ENCODE measurements at places on chromosomes 7 and 10. TPM values are rescaled to one million over a fixed set of nuclear protein-coding genes. Genes with fewer than 3 reads are reported as not detected.

GRCh38 chr7:129865093-129865924, 87.5 kb downstream of the UBE2H start:
- DNase-seq, result no peak

NKX2-3 gene
- total RNA-seq, result not detected

ETV1 gene
- 15.2 TPM for total RNA-seq

ITGB8 gene
- total RNA-seq, result 13.9 TPM

CACNA2D1 gene
- total RNA-seq, result 18.8 TPM

DNA sequence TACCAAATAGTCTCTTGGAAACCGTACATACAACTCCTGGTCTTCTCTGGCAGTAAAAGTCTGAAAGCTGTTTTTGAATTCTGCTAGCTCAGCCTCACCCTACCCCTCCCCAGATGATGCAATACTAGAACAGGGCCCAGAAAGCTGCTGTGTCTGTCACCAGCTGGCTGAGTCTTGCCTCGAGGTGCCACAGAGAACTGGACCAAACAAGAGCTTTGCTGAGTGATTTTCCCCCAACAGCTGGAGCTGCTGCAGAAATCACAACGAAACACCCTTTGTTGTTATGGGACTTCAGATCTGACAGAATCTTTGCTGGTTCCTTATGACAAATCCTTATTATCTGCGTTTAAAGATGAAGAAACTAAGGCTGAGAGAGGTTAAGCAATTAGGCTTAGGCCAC, 134.1 kb downstream of the SPAG6 start:
- DNase-seq, result no peak

ANKRD7 gene
- total RNA-seq, result not detected

PRSS1 gene
- total RNA-seq, result not detected

DNA sequence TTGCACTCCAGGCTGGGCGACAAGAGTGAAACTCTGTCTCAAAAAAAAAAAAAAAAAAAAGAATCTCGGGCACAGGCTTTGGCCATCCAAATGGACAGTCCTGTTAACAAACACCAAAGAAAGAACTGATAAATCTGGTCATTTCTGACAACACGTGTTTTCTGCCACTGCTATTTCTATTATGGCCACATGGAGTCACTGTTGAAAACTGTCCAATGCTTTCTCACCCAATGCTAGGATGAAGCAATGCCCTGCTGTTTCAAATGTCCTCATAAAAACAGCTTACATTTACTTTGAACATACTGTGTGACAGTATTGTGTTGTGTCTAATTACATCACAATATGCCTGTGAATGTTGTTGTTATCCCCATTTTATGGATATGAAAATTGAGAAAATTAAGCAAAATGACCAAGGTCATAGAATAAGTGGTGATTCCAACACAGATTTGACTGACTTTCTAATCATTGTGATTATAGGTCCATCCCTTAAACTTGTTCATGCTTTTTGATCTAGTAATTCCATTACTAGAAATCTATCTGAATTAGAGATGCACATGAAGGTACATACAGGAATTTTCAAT, 19.9 kb upstream of the MAP3K8 start:
- DNase-seq, result no peak

DNA sequence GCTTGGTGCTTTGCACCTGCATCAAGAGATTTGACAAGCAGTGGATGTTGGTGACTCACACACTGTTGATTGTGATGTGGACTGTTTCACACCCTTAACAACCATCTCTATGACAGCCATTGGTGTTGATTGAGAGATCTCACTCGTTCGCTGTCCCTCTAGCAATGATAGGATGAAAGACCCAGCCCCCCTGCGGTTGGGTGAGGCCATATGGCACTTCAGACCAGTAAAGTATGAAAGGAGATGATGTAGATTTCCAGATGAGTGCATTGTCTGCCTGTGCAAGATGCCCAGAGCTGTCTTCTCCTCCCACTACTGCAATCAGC, 138.7 kb upstream of the PRR15 start:
- DNase-seq, result no peak

DNA sequence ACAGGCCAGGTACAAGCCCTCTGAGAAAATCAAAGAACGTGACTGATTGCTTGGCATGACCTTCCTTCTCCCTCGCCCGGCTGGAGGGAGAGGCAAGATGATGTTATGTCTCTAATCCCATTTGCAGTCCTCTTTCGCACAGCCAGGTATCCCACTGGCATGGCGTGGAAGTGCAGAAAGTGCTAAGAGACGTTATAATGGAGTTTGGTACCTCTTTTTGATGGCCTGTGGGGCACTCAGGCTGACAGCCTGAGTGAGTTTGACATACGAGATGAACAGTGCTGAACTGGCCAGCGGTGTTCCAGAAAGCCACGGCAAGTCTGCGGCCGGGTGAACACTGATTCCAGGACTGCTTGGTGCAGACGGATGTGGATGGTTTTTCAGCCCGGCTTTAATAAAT, 241.6 kb downstream of the RAB11FIP2 start:
- DNase-seq, result no peak

- no peak for DNase-seq
These were observed 1.5 kb downstream of the KCP start for GRCh38 chr7:128908750-128909624.

DIP2C gene
- 13.5 TPM for total RNA-seq

GRCh38 chr7:127812540-127812939, 160.5 kb downstream of the SND1 start:
- DNase-seq, result no peak

DNA sequence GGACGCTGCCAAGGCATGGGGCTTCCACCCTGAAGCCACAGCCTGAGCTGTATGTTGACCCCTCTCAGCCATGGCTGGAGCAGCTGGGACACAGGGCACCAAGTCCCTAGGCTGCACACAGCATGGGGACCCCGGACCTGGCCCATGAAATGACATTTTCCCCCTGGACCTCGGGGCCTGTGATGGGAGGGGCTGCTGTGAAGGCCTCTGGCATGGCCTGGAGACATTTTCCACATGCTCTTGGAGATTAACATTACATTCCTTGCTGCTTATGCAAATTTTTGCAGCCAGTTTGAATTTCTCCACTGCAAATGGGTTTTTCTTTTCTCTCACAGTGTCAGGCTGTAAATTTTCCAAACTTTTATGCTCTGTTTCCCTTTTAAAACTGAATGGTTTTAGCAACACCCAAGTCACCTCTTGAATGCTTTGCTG, 463.6 kb downstream of the ZWINT start:
- DNase-seq, result no peak

TAS2R3 gene
- not detected for total RNA-seq

CDC14C gene
- total RNA-seq, result not detected

CPA5 gene
- total RNA-seq, result not detected

SLC26A5 gene
- not detected for total RNA-seq

PRKCQ gene
- 1.9 TPM for total RNA-seq

DNA sequence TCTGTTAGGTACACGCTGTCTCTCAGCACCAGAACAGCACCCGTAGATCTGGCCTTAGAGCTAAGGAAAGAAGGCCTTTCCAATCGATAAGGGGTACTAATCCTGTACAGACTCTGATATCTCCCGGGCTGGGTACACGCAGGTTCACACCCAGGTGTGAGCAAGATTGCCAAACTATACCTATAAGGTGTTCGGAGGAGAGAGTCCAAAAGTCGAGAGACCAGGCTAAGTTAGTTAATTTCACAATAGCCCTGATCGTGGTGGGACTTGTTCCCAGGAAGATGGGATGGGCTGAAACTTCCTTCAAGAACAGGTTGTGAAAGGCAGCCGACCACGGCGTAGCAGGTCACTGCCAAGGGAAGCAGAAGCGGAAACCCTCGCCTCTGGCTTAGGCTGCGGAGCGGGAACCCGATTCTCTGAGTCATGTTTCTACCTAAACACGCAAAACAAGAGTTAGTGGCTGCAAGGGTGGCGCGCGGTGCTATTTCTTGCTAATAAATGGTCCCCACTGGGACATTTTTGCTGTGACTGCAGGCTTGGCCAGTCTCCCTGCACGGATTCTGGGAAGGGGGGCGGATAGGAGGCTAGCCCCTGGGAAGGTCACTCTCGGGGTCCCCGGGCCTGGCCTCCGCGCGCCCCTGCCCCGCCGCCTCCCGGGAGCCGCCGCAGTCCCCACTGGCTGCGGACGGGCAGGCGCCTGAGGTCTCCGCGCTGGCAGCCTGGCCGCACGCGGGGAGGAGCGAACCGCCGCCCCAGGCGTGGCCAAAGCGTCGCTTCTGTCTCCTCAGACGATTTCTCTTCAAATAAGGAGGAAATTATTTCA, 75.4 kb upstream of the PDSS1 start:
- DNase-seq, result no peak

DNA sequence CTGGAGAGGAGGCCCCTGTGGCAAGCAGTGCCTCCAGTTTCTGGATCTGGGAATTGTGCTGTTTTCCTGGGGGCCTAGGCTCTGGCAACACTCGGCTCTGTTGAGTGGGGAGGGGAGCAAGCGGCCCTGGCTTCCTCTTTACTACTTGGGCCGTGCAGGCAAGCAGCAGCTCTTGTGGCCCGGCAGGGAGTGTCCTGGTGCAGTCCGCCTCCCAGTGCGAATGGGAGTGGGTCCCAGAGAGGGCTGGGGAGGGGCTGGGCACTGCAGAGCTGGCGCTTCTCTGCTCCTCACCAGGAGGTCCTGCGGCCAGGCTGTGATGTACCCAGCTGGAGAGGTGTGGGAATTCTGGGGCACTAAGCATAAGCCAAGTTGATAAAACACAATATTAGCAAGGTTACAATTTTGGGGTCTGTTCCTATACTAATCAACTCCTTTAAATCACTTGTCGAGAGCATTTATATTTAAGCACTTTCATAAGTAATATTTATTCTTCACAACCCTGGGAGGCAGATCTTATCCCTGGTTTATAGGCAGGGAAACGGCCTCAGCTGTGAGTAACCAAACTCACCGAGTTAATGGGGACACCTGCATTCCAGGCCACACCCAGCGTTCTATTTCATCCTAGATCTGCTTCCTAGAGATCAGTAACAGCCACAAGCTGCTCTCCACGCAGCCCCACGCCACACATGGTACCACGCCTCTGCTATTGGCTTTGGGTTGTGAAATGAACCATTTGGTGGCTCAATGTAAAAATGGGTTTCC, 183.4 kb upstream of the PLXNA4 start:
- DNase-seq, result no peak

DNA sequence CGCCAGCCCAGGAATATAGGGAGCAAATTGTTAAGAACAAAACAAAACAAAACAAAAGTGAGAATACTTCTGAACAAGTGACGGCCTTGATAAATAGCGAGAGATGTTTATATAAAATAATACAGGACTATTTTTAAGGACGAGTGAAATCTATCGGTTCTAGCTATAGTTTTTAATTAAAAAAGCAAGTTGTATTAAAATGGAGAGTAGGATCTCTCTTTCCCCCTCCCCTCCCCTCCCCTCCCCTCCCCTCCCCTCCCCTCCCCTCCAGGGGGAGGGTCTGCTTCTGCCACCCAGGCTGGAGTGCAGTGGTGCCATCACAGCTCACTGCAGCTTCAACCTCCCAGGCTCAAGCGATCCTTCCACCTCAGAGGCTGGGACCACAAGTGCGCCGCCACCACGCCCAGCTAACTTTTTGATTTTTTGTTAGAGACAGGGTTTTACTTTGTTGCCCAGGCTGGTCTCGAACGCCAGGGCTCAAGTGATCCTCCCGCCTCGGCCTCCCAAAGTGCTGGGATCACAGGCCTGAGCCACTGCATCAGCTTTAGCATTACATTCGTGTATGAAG, 440 bp upstream of the TCAF1 start:
- no peak for DNase-seq

- no peak for DNase-seq
These were observed 18.4 kb downstream of the ZNF775 start for GRCh38 chr7:150397346-150398107.

DNA sequence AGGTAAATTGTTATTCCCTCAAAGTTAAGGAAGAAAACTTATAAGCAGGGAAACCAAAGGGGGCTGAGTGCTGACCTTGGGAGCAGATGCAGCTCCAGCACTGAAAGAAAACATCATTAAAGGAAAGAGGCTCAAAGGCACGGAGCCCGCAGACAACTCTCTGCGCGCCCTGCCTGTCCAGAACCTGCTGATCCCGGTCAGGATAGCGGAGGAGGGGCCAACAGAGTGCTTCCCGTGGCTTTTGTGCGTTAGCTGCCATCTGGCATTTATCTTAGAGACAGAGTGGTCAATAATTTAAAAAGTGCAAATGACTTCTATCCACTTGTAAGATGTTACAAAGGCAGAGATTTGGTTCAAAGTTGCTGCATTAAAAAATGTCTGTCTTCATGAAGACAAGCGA, 162.1 kb downstream of the FANK1 start:
- DNase-seq, result no peak

HACD1 gene
- total RNA-seq, result 17.4 TPM

- DNase-seq, result no peak
These were observed 717.3 kb downstream of the XPNPEP1 start for GRCh38 chr10:109205929-109206585.

FRMPD2 gene
- total RNA-seq, result not detected

DNA sequence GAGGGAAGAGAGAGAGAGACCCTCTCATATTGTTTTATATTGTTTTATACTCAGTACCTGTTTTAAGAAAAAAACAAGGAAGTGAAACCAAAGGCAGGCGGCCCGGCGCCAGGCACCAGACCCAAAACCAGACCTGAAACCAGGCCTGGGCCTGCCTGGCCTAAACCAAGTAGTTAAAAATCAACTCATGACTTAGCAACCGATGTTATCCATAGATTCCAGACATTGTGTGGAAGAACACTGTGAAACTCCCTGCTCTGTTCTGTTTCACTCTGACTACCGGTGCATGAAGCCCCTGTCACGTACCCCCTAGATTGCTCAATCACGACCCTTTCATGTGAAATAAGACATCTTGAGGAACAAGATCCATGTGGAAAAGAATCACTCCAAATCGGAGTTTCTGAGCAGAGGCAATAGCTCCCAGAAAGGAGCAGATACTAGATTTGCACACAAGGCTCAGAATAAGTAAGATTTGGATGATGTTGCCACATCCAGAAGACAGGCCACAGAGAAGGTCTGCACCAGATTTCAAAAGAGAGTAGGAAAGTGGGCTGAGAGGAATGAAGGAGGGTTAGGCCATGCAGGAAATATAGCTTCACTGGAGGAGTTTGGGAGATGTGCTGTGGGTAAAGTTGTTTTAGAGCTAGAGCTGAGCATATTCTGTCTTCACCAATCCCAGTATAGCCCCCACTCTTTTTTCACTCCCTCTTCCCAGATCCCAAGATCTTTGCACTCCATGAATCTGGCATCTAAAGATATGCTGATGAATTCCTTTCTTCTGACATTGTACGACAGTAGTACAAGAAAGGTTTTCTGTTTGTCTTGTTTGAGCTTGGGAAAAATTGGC, 8.8 kb upstream of the ZNF248 start:
- DNase-seq, result no peak

DNA sequence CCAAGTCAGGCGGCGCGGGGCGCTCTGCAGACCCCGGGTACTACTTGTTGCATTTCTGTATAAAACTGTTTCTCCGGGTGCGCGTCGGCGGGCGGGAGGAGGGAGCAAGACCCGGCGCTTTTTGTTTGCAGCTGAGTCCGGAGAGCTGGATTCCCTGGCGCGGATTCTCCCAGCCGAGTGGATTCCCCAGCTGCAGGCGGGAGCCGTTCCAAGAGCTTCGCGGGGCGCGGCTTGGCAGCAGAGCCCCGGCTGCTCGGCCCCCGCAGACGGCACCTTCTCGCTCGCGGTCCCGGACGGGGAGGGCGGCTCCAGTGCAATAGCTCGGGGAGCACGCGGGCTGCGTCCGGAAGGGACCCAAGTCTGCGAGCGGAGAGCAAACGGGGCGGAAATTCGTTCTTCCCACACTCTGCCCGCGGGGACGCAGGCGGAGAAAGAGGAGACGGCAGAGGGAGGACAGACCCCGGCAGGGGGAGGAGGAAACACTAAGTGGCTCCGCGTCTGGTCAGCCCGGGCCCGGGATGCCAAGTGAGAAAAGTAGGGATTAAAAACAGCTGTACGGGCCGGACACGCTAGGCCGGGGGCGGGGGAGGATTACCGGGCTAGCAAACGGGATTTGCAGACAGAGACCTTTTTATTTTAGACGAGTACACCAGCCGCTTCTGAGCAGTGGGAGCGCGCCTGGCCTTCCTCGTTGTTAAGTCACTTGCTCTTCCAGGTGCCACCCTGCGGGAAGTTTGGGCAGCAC, at the start of gene TRIL:
Gene TRIL (minus strand): TSS at position 96 of the 745 bp plus-strand sequence. CDS start 284 bp downstream, outside the sequence.
- no peak for DNase-seq

All from glomerular endothelial cell (primary cell).